ENCODE measurements at places on chromosomes 12 and 14. TPM values are rescaled to one million over a fixed set of nuclear protein-coding genes. Genes with fewer than 3 reads are reported as not detected.

GRCh38 chr12:27480016-27480415 lies 33.5 kb downstream of the SMCO2 start:
- no peak overlapping the region for H3K4me3 ChIP-seq
- no peak for DNase-seq
- no peaks in the 10 kb centered on the region for H3K27me3 ChIP-seq

DNA sequence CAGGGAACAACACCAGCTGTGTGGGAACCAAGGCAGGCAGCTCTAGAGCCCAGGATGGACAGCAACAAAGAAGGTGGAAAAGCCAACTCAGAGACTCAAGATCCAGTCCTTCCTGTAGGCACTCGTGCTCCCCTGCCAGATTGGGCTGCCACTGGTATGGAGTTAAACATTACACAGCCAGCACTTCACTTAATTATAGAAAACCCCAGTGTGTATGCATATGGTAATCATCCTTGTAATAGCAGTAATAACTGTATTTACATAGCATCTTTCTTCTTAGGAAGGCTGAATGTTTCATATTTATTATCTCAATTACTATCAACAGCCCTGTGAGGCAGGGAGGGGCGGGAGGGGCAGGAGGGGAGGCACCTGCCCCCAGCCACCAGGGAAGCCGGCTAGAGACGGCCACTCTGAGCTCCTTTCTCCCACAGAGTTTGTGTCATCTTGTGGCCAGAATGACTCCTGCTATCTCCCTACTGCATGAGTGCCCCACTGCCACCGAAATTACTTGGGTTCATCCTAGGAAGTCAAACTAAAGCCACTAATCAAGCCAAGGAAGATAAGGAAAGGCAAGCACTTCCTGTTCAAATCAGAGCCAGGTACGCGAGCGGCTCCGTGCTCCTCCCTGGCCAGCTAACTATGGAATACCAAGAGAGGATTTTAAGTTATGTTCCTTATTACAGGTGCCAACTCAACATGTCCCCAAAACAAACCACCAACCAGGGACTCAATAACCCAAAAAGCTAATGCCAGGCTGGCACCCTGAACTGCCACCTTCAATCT lies 15.7 kb upstream of the RAB35 start:
- H3K36me3 ChIP-seq: peaks cover 62% of the 10 kb centered on the region
- H3K4me3 ChIP-seq: no peak overlapping the region
- H3K27ac ChIP-seq: no peak overlapping the region
- no peak for DNase-seq
- H3K4me1 ChIP-seq: peaks cover 8% of the 10 kb centered on the region
- H3K27me3 ChIP-seq: no peaks in the 10 kb centered on the region

GRCh38 chr12:95829395-95829794 lies 29.4 kb upstream of the SNRPF start:
- H3K4me3 ChIP-seq: no peak overlapping the region
- peaks cover 13% of the 10 kb centered on the region for H3K4me1 ChIP-seq
- no peaks in the 10 kb centered on the region for H3K27me3 ChIP-seq
- H3K36me3 ChIP-seq: no peaks in the 10 kb centered on the region

The BMP4 gene
- 201 TPM for total RNA-seq

GRCh38 chr12:115942346-115942745 lies 335.1 kb downstream of the MED13L start:
- no peak overlapping the region for H3K4me3 ChIP-seq
- no peaks in the 10 kb centered on the region for H3K27me3 ChIP-seq
- H3K27ac ChIP-seq: no peak overlapping the region
- no peak for DNase-seq
- H3K36me3 ChIP-seq: no peaks in the 10 kb centered on the region

The UNC79 gene
- total RNA-seq: not detected

- no peaks in the 10 kb centered on the region for H3K36me3 ChIP-seq
- H3K27me3 ChIP-seq: no peaks in the 10 kb centered on the region
- DNase-seq: no peak
- no peak overlapping the region for H3K4me3 ChIP-seq
Observed at GRCh38 chr12:42666671-42667243, 77.2 kb upstream of the PRICKLE1 start.

DNA sequence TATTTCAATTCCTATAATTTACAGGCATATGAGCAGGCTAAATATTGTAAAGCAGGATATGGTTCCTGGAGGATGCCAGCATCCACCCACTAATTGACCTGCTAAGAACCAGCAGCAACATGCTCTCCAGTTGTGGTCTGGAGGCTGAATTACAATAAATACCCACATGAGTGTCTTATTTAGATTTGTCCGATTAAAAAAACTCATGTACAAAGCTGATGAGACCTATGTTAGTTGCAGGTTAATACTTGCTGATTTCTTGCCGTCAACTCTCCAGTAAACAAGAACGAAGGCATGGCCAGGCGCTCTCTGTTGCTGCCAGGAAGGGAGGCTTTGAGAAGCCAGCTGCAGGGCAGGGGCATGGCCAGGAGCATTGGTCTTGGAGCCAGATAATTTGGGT lies 169.3 kb upstream of the PRICKLE1 start:
- DNase-seq: no peak
- no peaks in the 10 kb centered on the region for H3K4me1 ChIP-seq
- no peak overlapping the region for H3K27ac ChIP-seq
- no peaks in the 10 kb centered on the region for H3K36me3 ChIP-seq
- H3K27me3 ChIP-seq: no peaks in the 10 kb centered on the region

The RIMBP2 gene
- not detected for total RNA-seq

The NPFF gene
- not detected for total RNA-seq

GRCh38 chr12:75048767-75049166 lies 160.9 kb downstream of the KCNC2 start:
- no peak overlapping the region for H3K27ac ChIP-seq
- no peak for DNase-seq
- no peaks in the 10 kb centered on the region for H3K27me3 ChIP-seq
- H3K4me3 ChIP-seq: no peak overlapping the region

The DHRS4L2 gene
- 18.5 TPM for total RNA-seq

The ADAM20 gene
- 0.44 TPM for total RNA-seq

DNA sequence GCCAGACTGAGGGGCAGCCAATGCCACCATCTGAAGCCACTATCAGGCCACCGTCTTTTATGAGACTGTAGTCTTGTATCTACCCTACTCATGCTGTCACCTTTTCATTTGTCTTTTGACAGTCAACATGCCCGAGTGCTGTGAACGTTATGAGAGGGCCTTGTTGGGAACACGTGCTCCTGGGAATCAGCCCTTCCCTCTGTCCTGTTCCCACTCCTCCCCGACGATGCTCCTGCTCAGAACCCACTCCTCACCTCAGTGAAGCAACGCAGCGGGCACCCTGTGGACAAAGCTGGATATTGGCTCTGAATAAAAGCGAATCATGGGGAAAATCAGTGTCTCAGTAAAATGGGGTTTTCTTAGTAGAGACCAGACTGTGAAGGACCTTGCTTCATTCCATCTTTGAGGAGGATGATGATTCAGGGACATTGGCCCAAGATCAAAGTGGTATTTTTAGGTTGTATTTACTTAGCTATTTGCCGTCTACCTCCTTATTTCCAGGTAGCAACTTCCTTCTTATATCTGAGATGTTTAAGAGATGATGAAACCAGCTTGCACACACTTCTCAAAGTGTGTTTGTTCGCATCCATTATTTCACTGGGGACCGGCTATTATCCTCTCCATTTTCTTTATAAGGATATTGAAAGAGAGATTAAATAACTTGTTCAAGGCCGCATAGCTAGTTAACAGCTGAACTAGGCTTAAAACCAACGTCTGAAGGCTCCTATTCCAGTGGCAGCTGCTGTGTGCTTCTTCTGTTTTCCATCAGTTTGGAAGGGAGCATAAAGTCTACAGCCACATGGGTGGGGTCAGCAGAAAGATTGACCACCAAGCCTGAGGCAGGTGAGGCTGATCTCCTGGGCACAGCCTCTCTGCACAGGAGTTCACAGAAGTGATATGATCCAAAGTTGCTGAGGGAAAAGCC lies 43.9 kb upstream of the CTDSP2 start:
- DNase-seq: no peak
- no peaks in the 10 kb centered on the region for H3K27me3 ChIP-seq
- H3K27ac ChIP-seq: no peak overlapping the region

GRCh38 chr12:113551563-113551962 lies 79.9 kb upstream of the LHX5 start:
- DNase-seq: no peak
- no peaks in the 10 kb centered on the region for H3K36me3 ChIP-seq
- no peaks in the 10 kb centered on the region for H3K4me1 ChIP-seq

DNA sequence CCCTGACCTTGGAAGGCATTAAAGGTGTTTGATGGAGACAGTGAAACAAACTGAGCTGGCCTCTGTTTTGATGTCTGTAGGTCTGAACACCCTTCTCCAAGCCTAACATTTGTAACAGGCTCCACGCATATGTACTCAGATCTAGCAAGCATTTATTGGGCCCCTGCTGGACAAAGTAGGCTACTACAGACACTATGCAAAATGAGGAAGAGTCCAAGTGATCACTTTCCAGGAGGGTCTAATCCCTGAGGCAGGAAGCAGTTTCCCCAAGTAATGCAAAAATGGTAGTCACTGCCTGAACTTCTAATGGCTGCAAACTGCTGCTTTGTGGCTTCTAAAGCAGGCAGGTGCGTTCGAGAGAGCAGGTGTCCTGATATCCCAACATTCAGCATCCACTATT lies 405.8 kb downstream of the MED13L start:
- no peak for DNase-seq
- no peaks in the 10 kb centered on the region for H3K4me1 ChIP-seq
- H3K27ac ChIP-seq: no peak overlapping the region
- no peaks in the 10 kb centered on the region for H3K27me3 ChIP-seq
- no peaks in the 10 kb centered on the region for H3K36me3 ChIP-seq

DNA sequence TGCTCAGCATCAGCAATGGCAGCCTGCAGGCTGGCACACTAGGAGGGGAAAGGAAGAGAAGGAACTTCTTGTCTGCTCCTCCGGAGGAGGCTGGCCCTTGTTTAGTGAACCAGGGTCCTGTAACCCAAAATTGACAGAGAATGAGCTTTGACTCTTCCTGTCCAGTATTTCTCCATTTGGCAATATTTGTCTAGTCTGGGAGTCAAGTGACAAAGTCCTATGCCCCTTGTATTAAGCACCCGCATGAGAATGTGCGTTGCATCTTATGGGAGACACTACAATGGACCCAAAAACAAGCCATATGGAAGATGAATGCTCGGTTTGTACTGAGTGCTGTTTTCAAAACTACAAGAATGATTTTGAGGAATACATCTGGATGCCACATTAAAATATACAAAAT lies 3.8 kb downstream of the KRT6C start:
- DNase-seq: no peak
- H3K27me3 ChIP-seq: no peaks in the 10 kb centered on the region
- H3K27ac ChIP-seq: no peak overlapping the region
- H3K4me1 ChIP-seq: no peaks in the 10 kb centered on the region
- no peaks in the 10 kb centered on the region for H3K36me3 ChIP-seq
- no peak overlapping the region for H3K4me3 ChIP-seq

The GLI1 gene
- total RNA-seq: 1.1 TPM

DNA sequence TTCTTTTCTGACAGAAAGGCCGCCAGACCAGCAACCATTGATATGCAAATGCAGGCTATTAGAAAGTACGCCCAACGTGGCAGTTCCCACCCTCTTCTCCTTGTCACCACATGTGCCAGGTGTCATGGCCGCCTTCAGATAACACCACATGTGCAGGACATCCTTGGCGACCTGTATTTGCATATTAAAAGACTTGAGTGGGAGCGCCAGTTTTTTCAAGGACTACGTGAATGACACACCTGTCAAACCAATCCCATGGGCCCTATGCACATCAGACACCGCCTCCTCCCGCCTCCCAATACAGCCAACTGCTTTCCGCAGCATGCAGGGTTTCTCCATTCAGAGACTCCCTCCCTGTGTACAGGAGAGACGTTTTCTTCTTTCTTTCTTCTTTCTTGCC lies 318.6 kb upstream of the FAR2 start:
- no peak for DNase-seq
- H3K36me3 ChIP-seq: no peaks in the 10 kb centered on the region
- no peak overlapping the region for H3K27ac ChIP-seq
- H3K4me3 ChIP-seq: no peak overlapping the region

DNA sequence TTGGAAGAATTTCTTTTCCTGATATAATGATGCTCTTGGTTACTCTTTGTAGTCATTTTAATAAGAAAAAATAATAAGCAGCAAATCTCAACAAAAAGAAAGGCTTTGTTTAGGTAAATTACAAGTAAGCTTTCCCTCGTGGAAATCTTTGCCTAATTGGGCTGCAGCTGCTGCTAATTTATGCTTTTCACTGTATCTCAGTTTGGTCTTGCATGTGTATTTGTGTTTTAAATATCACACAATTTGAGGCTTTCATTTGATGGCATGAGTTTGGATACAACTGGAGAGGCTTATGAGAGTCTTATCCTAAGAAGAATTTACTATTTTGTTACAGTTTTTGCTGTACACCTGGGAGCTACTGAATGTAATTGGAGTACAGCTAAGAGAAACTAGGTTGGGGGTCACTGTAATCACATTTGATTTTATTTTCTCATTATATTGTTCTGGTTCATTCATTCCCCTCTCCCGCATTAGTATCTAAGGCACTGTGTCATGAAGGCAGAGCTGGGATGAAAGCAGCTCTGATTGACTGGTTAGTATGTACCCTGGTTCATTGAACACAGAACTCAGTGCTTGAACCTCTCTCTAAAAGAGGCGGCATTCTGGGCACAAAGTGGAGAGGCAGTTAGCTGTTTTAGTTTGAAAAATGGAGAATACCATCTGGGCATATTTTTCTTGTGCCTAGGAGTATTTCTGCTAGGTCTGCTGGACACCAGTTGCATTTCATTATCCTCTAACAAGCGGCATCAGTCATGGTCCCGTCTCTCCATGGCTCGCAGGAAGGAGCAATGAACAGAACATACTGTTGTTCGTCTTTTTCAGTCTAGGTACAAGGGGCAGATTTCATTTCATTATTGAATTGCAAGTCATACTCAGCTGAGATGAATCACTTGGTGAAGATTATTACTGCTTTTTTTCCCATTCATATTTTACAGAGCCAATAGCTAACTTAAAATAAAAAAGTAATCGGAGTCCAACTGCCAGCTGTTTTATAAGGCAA lies 118.0 kb upstream of the TMEM260 start:
- no peak overlapping the region for H3K27ac ChIP-seq
- H3K27me3 ChIP-seq: peaks cover 3% of the 10 kb centered on the region
- H3K4me3 ChIP-seq: no peak overlapping the region
- no peak for DNase-seq

GRCh38 chr12:50192908-50193307 lies 25.7 kb upstream of the CERS5 start:
- peaks cover 37% of the 10 kb centered on the region for H3K4me1 ChIP-seq
- peak overlapping the region; percentile 87 for H3K27ac ChIP-seq
- peak; percentile 78 for DNase-seq
- H3K4me3 ChIP-seq: no peak overlapping the region
- peaks cover 11% of the 10 kb centered on the region for H3K36me3 ChIP-seq
- H3K27me3 ChIP-seq: no peaks in the 10 kb centered on the region

The CELA1 gene
- total RNA-seq: not detected

The FAM161B gene
- total RNA-seq: 3.1 TPM

DNA sequence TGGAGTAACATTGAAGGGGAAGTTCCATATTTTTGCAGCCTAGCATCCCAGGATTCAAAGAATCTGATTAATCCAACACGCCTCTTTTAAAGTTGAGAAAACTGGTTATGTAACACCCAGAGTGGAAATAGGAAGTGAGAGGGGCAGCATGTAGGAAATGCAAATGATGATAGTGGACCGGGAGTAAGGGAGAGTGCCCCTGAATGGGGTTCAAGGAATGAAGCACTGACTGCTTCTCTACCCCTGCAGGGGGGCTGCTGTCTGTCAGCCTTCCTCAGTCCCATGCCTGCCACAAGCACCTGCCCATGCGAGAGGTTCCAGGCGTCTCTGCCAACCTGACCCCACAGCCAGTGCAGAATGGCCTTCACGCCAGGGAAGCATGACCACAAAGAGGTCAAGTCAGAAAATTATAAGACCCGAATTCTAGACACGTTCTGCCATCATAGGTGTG lies 126.5 kb upstream of the CCND2 start:
- no peak overlapping the region for H3K4me3 ChIP-seq
- H3K27ac ChIP-seq: no peak overlapping the region
- no peak for DNase-seq
- no peaks in the 10 kb centered on the region for H3K36me3 ChIP-seq
- H3K27me3 ChIP-seq: peaks cover 1% of the 10 kb centered on the region

The TMPRSS12 gene
- total RNA-seq: not detected
